ENCODE measurements at places on chromosomes 3 and 15.

GRCh38 chr3:15211937-15212336, 5.9 kb downstream of the CAPN7 start:
- DNase-seq, result no peak

GRCh38 chr3:160005004-160005403, 16.4 kb downstream of the IL12A start:
- no peak for DNase-seq

DNA sequence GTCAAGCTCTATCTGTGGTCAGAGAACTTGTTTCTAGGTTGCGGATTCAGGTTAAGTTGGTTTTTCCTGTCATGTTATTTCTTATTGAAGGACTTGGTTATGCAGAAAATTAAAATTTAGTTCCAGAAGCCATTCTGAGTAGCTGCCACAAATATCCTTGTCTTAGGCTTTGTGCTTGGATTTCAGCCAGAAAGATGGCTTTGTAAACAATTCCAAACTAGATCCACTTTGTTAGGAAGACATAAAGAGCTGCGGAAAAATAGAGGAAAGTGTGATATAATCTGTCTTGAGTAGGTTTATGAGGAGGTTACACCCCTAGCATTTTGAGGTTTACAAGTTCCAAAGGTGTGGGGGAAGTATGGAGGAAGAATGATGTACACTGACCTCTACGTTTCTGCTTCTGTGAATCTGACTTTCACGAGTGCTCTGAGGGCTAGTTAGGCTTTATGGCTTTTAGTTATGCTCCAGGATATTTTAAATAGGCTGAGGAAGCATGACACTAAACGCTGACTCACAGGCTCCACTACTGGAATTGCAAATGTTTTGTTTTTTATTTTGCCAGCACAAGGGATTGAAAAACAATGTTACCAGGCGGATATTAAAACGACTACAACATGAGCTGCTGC, 46.3 kb upstream of the UTS2B start:
- DNase-seq, result no peak

DNA sequence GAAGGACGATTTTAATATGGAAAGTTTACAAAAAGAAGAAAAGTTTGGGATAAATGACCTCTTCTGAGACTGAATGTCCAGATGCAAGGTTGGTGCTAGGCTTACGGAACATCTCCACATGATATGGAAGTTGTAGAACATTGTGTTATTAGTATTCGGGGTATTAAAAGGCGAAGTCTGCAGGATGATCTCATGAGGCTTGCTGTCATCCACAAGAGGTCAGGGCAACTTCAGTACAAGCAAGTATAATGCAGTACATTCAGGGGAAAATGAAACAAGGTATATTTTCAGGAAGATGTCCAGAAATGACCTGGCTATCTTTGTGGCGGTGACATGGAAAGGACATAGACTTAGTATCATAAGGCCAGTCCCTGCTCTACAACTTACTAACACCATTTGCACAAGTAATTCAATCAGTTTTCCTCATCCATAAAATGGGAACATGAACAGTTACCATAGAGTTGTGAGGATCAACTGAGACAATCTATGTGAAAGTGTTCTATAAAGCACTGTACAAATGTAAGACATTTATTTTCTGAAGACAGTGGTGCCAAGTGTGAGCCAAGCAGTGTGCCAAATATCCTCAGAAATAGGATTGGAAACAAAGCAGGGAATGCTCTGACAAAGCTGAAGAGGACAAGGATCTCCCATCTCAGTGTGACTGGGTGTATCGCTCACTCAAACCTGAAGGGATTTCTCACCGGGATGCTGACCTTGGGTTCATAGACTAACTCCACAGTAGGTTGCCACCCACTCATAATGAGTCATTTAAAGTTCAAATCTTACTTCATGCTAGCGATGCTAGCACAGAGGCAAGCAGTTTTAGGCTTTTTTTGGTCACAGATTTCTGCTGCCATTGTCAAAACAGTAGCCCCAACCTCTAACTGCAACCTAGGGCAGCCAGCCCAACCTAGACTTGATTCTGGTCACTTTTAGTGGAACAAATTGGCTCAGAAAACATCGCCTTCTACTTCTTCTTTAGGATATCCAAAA, 118.3 kb downstream of the TIGIT start:
- DNase-seq, result peak; percentile 37

- peak; percentile 30 for DNase-seq
Measured at GRCh38 chr3:183554377-183554776, 1.1 kb downstream of the KLHL6 start.

DNA sequence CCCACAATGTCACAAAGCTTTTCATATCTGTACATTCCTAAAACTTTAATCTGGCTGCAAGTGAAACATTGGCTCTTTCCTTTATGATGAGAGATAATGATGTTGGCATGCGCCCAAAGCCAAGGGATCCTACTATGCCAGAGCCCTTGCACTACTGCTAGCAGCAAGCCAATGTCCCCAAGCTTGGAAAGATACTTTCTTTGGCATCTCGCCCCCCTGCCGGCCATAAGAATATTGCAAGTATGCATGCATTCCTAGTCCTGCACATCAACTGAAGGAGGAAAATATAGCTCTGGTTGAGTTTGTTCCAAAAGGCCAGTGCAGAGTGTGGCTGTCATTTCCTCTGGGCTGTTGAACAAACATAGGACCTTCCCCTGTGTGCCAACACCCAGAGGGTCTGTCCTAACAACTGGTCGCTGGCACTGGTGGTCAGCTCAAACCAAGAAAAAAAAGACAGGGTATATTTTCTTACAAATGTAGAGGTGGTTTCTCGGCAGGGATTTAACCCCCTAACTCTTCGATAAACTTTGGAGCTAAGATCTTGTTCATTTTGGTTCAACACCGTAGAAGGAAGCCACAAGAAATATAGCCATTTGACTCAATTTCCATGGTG, 120.9 kb upstream of the ZBED2 start:
- DNase-seq, result no peak

- DNase-seq, result no peak
Measured at GRCh38 chr3:192920411-192920810, 2.8 kb upstream of the MB21D2 start.

DNA sequence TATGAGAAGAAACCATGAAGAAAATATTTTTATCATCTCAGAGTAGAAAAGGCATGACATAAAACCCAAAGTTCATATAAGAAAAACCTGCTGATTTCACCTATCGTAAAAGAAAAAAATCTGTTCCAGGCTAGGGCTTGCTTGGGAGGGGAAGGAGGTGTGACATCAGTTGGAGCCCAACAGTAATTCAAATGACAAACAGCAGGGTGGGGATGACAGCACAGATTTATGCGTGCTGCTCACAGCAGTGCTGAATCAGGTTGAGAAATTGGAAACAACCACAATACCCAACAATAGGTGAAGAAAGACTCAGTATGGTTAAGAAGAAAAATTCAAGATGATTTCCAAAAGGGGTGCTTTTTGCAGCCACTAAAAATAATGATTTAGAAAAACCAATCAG, 172.4 kb downstream of the PDE8A start:
- no peak for DNase-seq

- DNase-seq, result peak; percentile 25
Measured at GRCh38 chr3:39255503-39256325, 24.1 kb downstream of the CX3CR1 start.

DNA sequence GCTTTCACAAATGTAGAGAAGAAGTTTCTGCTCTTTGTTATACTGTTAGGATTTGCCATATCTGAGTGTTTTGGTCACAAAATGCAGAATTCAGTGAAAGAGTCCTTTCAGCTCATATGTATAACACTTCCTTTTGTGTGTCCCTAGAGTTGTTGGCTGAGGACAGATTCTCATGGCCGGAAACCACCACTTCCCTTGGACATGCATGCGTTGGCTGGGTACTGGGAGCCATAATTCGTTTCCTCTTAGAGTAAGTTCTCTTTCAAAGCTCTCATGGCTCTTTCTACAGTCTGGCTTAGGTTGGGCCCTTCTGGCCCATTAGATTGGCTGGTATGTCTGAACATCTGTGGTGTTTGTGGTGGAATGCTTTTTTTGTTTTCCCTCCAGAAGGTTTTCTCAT, 298.5 kb downstream of the DIPK2A start:
- no peak for DNase-seq

DNA sequence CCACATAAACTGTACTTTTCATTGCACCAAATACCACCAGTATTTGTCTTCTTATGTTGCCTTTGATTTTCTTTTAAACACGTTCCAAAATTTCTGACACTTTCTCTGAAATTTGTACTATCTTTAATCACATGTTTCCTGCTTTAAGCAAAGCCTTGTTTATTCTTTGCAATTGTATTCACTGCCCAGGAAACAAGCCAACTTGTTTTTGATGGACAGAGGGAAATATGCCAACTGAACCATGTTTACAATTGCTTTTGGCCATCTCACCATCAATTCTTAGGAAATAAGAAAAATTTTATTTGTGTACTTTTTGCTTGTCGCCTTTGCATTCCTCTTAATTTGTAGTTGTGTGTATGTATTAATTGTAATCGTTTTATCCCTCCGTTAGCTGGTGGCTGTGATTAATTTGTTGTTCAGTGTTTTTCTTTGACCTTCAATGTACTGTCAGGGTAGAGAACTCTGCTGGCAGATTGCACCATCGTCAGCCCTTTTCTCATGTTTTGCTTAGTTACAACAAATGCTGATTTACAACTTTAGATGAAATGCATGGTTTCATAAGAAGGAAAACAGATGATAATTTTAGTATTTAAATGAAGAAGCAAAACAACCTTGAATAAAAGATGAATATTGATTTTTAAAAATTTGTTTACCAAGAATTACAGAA, 19.4 kb upstream of the FEZF2 start:
- DNase-seq, result no peak

DNA sequence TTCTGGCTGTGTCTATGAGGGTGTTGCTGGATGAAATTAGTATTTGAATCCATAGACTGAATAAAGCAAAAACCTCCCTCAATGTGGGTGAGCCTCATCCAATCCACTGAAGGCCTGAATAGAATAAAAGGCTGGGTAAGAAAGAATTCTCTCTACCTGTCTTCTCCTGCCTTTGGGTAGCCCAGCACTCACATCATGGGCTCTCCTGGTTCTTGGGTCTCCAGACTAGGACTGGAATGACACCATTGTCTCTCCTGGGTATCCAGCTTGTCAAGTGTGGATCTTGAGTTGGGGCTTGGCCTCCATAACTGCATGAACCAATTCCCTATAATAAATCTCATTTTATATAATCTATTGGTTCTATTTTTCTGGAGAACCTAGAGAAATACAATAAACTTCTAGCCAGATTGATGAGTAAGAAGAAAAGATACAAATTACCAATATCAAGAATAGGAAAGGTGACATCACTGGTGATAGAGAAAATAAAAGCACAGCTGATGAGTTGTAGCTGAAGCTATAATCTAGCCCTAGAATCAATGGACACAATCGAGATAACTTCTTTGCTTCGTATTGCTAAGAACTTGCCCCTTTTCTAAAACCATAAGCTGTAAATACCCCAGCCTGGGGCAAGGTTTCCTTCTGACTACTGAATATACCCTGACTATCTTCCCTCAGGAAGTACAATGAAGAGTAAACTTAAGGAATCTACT, 106.4 kb downstream of the ANO10 start:
- no peak for DNase-seq

All from stimulated activated CD4-positive, alpha-beta T cell treated with anti-CD3 and anti-CD28 coated beads, Interleukin-1b, Interleukin-23, amount 100 ng/mL, for 48 hours (primary cell).